ENCODE measurements at places on chromosomes 1 and 21.

GRCh38 chr1:221816899-221817298, 75.0 kb upstream of the DUSP10 start:
- no peak for DNase-seq

DNA sequence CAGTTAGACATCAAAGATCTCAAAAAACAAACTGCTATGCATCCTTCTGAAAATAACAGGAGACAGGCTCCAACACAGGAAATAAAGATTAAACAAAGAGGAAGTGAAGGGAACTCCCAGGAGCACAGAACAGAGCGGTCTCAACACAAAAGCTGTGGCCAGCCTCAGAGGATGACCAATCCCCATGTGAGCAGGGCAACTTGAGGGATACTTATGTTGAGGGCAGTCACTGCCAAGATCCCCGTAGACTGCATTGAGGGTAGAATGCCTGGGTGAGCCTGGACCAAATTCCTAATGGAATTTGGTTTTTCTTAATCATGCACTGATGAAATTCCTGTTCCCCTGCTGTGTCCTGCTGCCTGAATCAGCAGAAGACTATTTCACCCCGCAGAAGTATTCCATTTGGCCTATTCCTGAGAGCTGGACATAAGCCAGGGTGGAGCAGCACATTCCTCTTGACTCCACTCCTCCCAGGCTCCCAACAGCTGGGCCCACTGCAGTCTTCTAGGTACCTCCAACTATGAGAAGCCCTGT, 49.0 kb downstream of the JAK1 start:
- DNase-seq = no peak

- no peak for DNase-seq
Observed at GRCh38 chr21:43204638-43205037, 35.8 kb downstream of the CRYAA start.

DNA sequence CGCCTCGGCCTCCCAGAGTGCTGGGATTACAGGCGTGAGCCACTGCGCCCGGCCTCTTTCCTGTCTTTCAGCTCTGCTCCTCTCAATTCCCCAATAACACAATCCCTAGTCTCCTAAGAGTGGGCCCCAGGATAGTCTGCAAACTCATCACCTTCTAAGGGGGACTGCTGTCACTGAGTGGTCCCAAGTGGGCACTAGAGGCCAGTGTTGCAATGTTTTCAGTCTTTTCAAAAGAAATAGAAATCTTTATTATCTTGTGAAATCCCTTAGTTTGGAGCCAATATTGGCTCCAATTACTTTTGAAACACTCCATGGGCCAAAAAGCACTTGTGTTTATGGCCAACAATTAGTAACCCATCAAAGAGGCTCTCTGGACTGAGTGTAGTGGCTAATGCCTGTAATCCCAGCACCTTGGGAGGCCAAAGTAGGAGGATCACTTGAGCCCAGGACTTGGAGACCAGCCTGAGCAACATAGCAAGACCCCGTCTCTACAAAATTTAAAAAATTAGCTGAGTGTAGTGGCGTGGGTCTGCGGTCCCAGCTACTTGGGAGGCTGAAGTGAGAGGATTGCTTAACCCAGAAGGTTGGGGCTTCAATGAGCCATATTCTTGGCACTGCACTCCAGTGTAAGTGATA, 28.6 kb upstream of the ZNF697 start:
- DNase-seq = no peak
